ENCODE measurements at places on chromosomes 11 and 22.
A peak's percentile ranks its signal among the peaks of the same experiment; 100 is the strongest.

DNA sequence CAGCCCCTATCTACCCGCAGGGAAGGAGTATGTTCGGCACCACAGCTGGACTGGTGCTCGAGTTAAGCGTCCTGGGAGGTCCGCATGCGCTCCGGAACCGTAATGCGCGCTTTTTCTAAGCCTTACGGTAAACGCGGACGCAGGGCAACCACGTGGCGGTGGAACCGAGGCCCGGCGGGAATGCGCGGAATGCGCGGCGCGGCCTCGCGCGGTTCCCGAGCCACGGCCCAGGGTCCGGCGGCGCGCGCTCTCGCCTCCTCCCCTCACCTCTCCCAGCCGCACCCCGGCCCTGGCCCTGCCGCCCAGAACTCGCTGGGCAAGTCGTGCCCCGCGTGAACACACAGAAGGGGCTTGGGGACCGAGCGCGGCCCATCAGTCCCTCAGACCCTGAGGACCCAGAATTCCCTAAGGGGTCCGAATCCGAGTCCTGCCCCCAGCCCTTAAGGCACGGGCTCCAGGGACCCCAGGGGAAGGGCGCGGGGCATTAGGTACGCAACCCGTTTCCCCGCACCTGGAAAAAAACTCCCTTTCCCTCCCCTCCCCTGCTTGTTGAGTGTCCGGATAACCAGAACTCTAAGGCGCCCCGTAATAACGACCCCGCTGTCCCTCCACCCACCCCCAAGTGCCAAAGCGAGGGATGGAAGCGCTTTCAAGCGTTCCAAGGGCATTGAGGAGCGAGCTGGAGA, 4.3 kb upstream of the CCND1 start:
- DNase-seq: peak; percentile 90

GRCh38 chr11:95544095-95544856, 245.3 kb downstream of the FAM76B start:
- peak; percentile 80 for DNase-seq

- no peak for DNase-seq
Measured at GRCh38 chr11:129055196-129055595, 112.5 kb upstream of the TP53AIP1 start.

DNA sequence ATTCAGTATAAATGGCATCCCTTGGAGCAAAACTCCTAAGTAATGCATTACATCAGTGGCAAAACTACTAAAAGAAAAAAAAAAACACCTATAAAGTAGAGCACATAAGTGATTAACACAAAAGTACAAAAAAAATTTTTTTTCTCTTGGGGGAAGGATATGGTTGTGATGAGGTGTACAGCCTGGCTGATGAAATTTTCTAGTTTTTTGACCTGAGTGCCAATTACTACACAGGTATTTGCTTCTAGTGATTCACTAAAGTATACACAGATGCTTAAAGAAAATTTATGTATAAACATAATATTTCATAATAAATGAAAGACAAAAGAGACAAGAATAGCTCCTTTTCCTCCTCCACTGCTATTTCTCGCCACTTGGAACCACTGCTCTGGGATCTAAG, 71.8 kb upstream of the APOA1 start:
- no peak for DNase-seq
